ENCODE measurements at places on chromosomes 4 and X.

- DNase-seq: no peak
Measured at GRCh38 chr4:14916554-14917297, 85.6 kb upstream of the CPEB2 start.

DNA sequence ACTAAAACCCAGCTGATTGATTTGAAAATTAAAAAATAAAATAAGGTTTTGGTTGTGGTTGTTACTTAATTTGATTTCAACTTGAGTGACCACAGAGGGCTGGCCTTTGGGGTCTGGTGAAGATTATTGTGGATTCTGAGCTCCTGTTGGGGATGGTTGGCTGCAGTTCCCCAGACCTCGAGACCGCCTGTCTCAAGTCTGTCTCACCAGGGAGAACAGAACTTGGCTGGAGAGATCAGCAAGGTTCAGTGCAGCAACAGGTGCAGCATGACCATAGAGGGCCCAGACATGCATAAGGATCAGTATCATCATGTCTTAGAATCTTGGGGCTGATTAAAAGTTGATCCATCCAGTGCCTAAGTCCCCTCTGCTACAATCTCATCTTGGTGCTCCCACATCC is 491.9 kb downstream of the BCOR start:
- no peak for DNase-seq

- no peak for DNase-seq
Measured at GRCh38 chr4:54645830-54646229, 11.9 kb upstream of the KIT start.

DNA sequence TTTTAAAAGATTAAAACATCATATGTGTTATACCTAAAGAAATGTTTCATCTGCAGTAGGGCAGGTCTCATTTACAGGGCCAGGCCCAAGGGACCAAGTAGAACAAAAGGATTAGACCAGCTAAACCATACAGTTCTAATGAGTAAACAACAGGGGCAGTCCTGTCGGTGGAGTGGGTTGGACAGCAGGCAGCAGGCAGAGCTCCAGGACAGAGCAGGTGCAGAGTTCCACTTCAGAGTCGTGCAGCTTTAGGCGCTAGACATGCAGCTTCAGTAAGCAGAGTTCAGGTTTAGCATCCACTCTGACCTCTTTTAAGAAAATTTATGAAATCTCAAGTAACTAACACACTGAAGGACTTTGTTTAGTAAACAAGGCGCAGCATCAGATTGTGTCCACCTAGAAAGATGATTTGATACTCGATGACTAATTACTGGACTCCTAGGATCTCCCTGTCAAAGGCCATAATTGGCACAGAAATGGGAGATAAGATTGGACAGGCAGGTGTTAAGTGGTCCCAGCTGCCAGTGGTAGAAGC is 487.7 kb upstream of the INTU start:
- DNase-seq: no peak

All from trophoblast cell (in vitro differentiated cells and primary cell).